ENCODE measurements at places on chromosomes 7 and 10. TPM values are rescaled to one million over a fixed set of nuclear protein-coding genes. Genes with fewer than 3 reads are reported as not detected.
A peak's percentile ranks its signal among the peaks of the same experiment; 100 is the strongest.

- DNase-seq: no peak
Observed at GRCh38 chr10:103789161-103789560, 66.2 kb downstream of the SH3PXD2A start.

DNA sequence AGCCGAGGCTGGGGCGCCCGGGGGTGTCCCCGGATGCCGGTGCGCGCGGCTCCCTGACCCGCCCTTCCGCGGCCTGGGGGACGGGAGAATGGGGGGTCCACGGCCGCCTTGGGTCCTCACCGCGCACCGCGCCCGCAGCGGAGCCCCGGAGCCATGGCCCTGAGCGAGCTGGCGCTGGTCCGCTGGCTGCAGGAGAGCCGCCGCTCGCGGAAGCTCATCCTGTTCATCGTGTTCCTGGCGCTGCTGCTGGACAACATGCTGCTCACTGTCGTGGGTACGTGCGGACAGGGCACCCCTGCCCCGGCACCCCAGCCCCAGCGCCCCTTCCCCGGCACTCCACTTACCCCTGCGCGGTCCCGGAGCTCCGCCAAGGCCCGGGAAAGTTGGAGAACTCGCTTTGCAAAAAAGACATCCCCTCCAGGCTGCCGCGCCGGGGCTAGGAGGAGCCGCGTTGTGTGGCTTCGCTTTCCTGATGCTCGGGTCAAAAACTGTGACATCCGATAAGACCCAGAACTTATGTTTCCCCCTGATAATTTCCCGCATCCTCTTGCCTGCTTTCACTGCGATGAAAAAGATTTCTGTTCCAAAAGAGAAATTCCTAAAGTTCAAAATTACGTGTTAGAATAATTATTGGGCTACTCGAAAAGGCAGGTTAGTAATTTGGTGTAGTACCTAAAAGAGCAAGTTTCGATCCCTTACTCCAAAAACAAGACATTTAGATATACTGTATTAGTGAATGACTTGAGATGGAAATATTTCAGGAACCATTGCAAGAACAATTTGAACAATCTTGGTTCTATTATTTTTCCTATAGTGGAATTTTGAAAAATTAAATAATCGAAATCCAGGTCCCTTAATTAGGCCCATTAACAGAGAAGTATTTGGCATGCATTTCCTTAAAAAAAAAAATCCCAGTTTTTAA is 888 bp downstream of the SLC18A2 start:
- no peak for DNase-seq

DNA sequence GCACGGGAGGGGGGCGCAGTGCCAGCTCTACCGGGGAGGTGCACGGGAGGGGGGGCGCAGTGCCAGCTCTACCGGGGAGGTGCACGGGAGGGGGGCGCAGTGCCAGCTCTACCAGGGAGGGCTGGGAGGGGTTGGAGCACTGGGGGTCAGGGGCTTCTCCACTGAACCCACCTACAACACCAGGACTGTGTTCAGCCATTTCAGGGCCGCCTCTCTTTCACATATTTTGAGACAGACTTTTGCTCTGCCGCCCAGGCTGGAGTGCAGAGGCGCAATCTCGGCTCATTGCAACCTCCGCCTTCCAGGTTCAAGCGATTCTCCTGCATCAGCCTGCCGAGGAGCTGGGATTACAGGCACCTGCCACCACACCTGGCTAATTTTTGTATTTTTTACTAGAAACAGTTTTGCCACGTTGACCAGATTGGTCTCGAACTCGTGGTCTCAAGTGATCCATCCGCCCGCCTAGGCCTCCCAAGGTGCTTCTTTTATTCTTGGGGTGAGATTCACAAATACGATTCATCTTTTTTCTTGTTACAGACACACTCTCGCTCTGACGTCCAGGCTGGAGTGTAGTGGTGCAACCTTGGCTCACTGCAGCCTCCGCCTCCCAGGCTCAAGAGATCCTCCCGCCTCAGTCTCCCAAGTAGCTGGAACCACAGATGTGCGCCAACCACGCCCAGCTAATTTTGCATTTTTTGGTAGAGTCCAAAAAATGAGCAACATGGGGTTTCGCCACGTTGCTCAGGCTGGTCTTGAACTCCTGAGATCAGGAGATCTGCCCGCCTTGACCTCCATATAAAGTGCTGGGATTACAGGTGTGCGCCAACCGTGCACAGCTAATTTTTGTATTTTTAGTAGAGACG is 37.0 kb downstream of the ADAP1 start:
- no peak for DNase-seq

- DNase-seq: no peak
Observed at GRCh38 chr7:81819861-81820260, 50.0 kb upstream of the HGF start.

TMEM213 gene
- total RNA-seq: not detected

CC2D2B gene
- total RNA-seq: not detected

C1GALT1 gene
- total RNA-seq: 30.0 TPM

DNA sequence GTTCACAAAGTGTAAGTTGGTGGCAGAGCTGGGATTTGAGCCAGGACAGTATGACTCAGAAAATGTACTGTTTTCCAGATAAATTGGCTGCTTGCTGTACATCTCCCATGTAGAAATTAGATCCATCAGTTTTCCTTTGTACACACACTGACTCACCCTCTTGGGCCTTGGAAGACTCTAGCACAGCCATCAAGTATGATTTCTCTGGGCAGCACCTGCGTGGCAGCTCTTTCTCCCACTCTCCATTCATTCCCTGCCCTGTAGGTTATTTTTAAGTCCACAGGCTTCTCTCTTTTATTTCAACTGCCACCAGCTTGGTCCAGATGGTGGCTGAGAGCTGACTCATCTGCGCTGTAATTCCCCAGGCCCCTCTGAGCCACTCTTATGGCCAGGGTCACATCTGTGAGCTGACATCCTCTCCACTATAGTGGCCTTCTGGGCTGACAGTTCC is 28.3 kb upstream of the SDK1 start:
- DNase-seq: no peak

NPC1L1 gene
- not detected for total RNA-seq

GRCh38 chr7:137354961-137355360 is 11.4 kb upstream of the PTN start:
- DNase-seq: no peak

- DNase-seq: no peak
Observed at GRCh38 chr7:32535162-32535702, 39.9 kb downstream of the AVL9 start.

- DNase-seq: no peak
Observed at GRCh38 chr7:31814187-31814586, 127.2 kb downstream of the PPP1R17 start.

DNA sequence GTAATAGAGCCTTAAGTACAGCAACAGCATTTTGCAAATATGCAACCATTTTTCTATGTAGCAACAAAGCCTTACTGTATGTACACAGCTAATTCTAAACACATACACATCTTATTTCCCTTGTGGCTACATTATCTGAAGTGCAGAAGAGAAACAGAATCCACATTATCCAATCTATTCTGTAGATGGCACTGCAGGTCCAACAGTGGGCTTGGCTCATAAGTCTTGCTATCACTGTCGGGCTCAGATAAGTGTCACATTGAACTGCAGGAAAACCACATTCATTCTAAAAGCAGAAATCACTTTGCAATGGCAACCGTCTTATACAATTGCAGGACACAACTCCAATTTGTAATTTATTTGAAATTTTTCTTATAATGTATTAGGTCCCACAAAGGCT is 109.8 kb upstream of the NOBOX start:
- no peak for DNase-seq

DNA sequence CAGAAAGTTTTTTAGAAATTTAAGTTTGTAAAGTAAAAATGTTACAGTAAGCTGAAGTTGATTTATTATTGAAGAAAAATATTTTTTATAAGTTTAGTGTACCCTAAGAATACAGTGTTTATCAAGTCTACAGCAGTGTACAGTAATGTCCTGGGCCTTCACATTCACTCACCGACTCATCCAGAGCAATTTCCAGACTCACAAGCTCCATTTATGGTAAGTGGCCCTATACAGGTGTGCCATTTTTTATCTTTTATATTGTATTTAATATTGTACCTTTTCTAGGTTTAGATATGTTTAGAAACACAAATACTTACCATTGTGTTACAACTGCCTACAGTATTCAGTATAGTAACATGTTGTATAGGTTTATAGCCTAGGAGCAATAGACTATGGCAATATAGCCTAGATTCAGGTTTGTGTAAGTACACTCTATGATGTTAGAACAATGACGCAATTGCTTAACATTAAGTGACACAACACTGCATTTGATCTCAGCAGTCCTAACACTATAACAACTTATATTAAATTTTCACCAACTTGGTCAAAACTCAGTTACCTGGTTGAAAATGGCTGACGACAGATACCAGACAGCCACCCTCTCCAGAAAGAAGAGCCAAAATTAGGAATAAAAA is 45.7 kb downstream of the HIBADH start:
- no peak for DNase-seq

ACSM6 gene
- total RNA-seq: not detected

DNA sequence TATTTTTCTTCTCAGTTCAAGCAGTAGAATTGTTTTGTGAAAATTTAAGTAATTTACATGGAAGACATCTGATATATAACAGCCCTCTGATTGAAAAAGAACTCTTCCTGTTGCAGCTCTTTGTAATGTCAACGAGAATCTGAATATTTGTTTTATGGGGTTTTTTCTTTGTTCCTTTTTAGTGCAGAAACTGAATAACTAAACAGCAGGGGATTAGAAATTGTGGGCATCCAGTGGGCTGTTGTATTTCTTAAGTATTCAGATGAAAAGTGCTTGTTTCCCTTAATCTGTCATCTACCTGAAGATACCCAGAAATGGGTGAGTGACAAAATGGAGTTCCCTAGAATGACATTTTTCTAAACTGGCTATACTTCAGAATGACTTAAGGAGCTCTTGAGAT is 7.4 kb downstream of the ARL4A start:
- DNase-seq: no peak

DNA sequence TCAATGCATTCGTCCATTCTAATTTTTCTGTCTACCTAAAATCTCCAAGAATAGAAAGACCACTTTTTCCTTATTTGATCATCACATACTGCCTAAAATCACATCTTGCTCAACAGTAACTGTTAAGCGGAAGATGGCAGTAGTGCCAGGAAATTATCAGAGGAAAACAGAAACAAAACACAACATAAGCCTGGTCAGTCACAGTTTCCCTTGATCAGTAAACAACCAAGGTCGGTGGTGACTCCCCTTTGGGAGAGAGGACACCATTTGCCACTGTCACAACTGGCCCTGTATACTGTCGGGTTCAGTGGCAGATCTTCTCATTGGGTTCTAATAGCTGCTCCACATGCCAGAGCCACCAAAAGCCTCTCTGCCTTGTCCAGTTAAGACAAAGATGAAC is 106.6 kb downstream of the PLXNA4 start:
- no peak for DNase-seq

GRCh38 chr7:47470567-47471357 is 111.1 kb downstream of the TNS3 start:
- DNase-seq: no peak

PHKG1 gene
- total RNA-seq: 3.3 TPM

ZNF212 gene
- total RNA-seq: 12.7 TPM

DNA sequence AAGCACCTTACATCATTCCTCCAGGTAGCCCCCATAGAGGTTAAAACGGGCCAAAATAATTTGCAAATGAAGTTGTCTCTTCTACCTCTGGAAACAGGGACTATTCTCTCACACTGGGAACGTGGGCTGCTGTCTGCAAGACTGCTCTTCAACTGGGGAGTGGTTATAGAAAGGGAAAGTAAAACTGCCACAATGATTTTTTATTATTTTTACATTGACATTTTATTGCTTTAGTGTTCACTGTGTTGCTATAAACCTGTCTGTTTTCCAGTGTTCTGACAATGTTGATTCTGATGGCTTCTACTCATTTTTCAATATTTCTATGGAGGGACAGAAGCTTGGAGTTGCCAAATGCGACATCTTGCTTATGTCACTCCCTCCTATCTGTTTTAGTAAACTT is 115.1 kb upstream of the ANTXRL start:
- DNase-seq: no peak

DNA sequence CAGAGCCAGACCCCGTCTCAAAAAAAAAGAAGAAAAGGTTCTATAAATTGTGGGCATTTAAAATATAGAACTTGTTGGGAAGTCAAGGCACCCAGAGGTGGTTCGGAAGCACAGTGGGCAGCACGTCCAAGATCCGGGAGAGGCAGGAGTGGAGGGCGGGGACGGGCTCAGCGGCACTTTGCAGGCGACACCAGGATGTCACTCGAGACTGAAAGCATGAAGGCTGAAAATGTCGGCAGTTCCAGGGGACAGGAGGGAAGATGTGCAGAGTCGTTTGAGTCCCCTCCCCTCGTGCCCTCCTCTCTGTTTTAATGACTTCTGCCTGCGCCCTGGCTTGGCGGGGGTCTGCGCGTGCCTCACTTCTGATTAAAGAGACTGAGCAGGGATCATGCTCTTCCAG is 30.6 kb downstream of the IQCE start:
- no peak for DNase-seq

GRCh38 chr10:114516356-114516755 is 112.1 kb upstream of the AFAP1L2 start:
- DNase-seq: no peak

DDX21 gene
- total RNA-seq: 135 TPM

DDC gene
- total RNA-seq: not detected

GRCh38 chr10:129758207-129759021 is 205.7 kb downstream of the EBF3 start:
- no peak for DNase-seq

- DNase-seq: no peak
Observed at GRCh38 chr7:66236713-66237303, 31.7 kb downstream of the TPST1 start.

GRCh38 chr7:78222001-78222751 is 423.6 kb downstream of the PHTF2 start:
- DNase-seq: peak; percentile 48

- no peak for DNase-seq
Observed at GRCh38 chr7:32809347-32809746, 82.2 kb downstream of the KBTBD2 start.

DNA sequence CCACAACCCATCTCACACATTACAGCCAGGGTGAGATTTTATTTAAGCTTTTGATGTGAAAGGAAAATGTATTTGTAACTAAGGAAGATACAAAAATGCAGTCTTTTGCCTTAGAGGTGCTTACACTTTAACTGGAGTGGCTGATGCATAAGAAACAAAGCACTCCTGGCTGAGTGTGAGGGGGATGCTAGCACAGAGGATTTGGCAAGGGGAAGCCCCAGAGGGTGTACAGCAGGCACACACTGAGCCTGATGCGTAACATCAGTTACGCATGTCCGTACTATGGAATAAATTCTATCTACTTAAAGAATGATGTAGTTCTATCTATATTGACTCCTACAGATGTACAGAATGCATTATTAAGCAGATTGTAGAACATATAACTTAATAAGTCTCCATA is 17.8 kb downstream of the GIMAP8 start:
- no peak for DNase-seq

GRCh38 chr7:127290116-127290655 is 37.4 kb upstream of the GRM8 start:
- DNase-seq: no peak

- DNase-seq: peak; percentile 73
Observed at GRCh38 chr10:11424456-11425295, 186.8 kb downstream of the USP6NL start.

- DNase-seq: no peak
Observed at GRCh38 chr10:105769248-105770184, 1128.4 kb downstream of the SORCS3 start.

- no peak for DNase-seq
Observed at GRCh38 chr10:47294057-47294456, 5.9 kb upstream of the GDF10 start.

- no peak for DNase-seq
Observed at GRCh38 chr7:137578541-137578940, 235.0 kb upstream of the PTN start.

SLC18A3 gene
- not detected for total RNA-seq

Measured in OCI-LY7 (cell line).